Fibroblast of skin of abdomen (primary cell): ENCODE measurements at places on chromosomes 2 and 18.

GRCh38 chr18:44986933-44987332 is 306.2 kb downstream of the SETBP1 start:
- DNase-seq, result peak; percentile 28

DNA sequence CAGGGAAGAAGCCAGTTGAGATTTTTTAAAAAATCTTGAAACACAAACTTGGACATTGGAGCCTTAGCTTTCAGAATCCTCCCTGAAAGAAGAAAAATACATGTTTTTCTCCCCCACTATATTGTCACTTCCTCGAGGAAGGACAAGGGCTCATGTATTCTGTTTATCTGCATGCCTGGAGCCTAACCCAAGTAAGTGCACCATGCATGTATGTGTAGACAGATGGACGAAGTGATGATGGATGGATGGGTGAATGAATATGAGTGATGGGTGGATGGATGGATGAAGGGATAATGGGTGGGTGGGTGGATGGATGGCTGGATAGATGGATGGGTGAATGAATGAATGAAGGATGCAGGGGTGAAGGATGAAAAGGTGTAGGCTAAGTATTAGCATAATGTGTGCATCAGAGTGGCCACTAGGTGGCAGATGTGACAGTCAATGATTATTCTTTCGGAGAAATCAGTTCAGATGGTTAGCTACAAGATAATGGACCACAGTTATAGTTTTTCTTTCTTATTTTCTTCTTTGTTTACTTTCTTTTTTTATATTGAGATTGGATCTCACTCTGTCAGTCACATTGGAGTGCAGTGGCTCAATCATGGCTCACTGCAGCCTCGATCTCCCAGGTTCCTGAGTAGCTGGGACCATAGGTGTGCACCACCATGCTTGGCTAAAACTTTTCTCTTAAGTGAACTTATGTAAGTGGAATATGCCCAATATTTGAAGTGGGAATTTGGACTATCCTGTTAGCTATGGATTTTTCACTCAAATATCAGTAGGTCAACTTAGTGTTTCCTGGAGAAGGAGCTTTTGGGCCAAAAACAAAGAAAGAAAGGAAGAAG is 18.5 kb upstream of the CCDC93 start:
- no peak for DNase-seq

GRCh38 chr2:231290321-231291015 is 92.0 kb downstream of the ARMC9 start:
- DNase-seq, result no peak

- DNase-seq, result no peak
Observed at GRCh38 chr18:22272242-22272641, 102.9 kb downstream of the GATA6 start.

DNA sequence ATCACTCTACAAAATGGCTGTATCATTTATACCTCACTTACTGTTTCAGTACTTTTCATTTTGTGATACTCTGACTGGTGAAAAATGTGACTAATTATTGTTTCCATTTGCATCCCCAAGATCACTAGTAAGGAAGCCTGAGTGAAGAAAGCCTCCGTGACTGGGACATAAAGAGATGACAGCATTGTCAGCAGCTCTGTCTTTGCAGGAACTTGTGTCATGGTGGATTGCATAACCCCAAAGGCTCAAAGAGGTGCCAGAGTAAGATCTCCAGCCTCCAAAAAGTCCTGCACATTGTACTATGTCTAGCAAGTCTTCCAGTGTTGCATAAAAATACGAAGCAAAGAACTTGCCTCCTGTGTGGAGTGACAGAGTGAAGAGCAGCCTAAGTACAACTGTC is 187.5 kb upstream of the CRIM1 start:
- no peak for DNase-seq

- peak; percentile 89 for DNase-seq
Observed at GRCh38 chr2:33370636-33371265, 105.7 kb upstream of the RASGRP3 start.

GRCh38 chr2:64012115-64012514 is 7.1 kb downstream of the VPS54 start:
- DNase-seq, result no peak

DNA sequence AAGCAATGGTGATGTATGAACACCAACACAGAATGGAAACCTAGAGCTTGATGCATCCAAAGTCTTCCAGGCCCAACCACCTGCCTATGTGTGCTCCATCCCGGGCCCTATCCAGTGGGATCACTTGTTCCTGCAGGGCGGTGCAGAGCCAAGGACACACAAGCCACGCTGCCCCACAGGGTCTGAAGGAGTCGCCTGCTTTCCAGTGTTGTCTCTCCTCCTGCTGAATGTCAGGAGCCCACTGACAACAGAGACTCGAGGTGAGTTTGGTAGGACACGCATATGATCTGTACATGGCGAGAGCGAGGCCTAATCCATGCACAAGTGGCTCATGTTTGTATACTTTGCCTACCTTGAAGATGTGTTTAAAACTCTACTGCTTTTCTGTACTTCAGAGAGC is 70.9 kb upstream of the FHL2 start:
- DNase-seq, result no peak

- no peak for DNase-seq
Observed at GRCh38 chr2:218386505-218387368, 4.7 kb downstream of the SLC11A1 start.

DNA sequence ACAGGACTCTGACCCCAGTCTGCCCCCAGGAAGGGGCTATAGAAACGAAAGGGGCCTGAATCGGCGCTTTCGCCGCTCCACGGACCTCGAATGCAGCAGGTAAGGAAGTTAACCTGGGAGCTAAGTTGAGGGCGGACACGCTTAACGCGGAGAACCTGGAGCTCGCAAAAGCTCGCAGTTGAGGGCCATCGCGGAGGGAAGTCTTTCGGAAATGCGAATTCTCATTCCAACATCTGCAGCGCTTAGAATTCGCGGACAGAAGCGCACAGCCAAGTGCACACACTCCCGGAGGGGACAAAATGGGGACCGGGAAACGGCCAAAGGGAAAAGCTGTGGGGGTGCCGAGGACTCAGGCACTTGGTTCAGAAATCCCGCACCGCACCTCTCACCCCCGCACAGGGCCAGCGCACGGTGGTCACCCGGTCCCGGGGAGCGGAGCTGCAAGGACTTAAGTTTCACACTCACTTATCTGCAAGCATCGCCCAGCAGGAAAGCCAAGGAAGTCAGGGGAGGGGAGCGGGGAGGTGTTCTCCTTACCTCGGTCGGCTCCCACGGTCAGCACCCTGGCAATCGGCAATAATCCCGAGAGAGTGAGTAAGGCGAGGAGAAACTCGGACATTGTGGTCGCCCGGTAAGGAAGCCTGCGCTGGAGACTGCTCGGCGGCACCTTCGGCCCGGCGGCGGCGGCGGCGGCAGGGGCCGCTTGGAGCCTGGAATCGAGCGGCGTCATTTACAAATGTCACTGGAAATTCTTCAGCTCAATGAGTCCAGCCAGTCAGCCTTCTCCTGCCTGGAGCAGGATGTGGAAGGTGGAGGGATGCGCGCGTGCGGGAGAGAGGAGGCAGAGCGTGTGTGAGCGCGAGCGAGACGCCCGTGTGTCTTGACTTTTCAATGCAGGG is 456 bp downstream of the LRP1B start:
- DNase-seq, result peak; percentile 65

DNA sequence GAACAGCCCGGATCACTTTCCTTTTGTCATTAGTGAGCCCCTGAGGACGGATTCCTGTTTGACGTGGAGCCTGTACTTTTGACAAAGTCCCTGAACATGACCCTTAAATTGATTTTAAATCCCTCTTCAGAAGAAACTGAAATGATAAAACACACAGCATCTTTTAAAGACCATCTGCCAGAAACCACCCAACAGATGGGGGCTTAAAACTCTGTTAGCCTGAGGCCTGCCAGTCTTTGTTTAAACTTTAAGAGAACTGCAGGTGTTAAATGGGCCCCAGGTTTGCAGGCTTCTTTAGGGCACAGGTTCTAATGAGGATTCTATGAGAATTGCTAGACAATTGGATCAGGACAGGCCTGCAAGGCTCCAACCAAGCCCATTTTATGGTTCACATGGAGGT is 177.9 kb downstream of the ALK start:
- no peak for DNase-seq

DNA sequence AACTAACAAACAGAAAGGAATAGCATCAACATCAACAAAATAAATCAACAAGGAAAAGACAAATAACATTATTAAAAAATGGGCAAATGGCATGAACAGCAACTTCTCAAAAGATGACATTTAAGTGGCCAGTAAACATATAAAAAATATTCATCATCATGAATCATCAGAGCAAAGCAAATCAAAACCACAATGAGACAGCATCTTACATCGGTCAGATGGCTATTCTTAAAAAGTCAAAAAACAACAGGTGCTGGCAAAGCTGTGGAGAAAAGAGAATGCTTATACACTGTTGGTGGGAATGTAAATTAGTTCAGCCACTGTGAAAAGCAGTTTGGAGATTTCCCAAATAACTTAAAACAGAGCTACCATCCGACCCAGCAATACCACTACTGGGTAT is 327.1 kb downstream of the CMPK2 start:
- DNase-seq, result no peak

DNA sequence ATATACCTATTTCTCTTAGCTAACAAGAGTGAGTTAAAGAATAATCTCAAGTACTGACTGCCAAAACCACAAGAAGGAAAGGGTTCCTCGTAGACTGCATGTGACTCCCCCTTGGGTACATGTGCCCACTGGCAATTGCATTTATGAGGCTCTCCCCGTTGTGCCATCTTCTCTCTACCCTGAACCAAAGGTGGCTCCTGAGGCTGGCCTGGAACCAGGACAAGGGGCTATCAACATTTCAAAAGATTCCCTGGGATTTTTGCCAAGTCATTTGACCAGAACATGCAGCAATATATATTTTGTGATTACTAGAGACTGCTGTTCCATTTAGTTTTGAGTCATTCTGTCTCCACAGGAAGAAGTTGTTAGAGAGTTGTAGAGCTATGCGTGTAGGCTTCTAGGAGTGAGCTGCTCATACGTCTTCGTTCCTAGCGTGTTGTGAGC is 45.8 kb downstream of the LAMA3 start:
- DNase-seq, result peak; percentile 13

DNA sequence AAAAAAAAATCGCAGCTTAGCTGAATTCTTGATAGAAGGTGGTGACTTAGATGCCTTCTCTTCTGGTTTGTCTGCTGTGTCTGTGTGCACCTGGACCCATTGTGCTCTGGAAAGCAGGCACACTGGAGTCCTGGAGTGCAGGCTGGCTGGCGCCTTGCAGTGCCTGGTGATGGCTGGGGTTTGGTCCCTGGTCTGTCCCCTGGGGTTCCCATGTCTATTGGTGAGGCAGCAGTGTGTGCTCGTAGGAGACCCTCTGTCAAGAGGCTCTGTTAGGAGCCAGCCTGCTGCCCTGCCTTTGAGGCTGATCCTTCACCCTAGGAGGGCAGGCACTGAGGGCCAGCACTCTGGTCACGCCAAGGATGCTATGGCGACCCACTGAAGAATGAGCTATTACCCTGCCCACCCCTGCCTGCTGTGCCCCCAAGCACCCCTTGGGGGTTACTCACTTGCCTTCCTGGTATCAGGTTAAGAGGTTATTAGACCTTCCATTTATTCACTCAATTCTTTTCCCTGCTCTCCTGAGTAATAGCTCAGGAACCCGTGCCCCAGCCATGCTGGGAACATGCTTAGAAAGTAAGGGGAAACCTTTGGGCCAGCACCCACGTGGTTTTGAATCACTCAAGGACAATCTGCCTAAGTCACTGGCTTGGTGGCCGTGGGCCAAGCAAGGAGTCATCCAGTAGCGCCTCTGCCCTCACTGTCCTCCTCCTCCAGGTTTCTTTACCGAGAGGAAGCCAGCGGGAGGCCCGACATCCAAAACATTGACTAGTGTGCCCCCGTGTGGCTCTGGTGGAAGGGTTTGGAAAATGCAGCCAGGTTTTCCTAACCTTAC is 284.5 kb downstream of the PRKCE start:
- peak; percentile 99 for DNase-seq
